Activated CD4-positive, alpha-beta T cell treated with anti-CD3 and anti-CD28 coated beads, Interleukin-2, amount 50 U/mL, for 48 hours (primary cell): ENCODE measurements at places on chromosomes 1 and 21.

DNA sequence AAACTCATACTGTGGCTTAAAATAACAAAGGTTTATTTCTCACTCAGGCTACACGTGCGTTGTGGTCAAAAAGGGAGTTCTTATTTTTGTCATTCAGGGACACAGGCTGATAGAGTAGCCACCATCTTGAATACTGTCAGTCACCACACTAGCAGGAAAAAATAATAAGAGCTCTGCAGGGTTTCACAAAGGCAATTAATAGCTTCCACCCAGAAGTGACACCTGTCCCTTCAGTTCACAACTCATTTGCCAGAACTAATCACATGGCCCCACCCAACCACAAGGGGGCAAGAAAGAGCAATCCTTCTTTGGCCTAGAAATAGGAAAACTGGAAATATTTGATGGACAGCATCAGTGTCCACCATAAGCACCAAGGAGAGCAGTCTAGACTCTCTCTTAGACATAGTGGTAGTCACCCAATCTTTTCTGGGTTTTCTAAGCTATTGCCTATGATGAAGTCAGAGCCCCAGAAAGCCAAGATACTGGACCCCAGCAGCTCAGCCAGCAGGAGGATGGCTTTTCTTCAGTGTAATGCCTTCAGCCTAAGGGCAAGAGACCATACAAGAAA is 8.2 kb downstream of the HAPLN2 start:
- peak; percentile 33 for DNase-seq

DNA sequence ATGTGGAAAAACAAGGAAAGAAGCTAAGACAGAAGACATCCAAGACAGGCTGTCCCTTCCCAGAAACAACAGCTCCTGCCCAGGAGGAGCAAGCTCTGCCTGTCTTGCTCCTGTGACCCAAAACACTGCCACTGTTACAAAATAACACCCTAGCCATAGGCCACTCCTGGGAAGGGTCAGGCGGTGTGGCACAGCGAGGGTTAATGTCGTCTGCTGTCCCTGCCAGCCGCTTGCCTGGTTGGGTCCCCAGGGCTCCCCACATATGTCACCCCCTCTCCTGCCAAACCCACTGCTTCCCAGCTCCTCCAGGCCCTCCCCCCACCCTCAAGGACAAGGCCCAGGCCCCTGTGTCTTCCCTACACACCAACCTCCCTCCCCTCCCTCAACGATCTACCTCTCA is 3.9 kb upstream of the NHLH1 start:
- DNase-seq, result no peak

GRCh38 chr1:59162665-59163064 is 134.2 kb upstream of the FGGY start:
- no peak for DNase-seq

DNA sequence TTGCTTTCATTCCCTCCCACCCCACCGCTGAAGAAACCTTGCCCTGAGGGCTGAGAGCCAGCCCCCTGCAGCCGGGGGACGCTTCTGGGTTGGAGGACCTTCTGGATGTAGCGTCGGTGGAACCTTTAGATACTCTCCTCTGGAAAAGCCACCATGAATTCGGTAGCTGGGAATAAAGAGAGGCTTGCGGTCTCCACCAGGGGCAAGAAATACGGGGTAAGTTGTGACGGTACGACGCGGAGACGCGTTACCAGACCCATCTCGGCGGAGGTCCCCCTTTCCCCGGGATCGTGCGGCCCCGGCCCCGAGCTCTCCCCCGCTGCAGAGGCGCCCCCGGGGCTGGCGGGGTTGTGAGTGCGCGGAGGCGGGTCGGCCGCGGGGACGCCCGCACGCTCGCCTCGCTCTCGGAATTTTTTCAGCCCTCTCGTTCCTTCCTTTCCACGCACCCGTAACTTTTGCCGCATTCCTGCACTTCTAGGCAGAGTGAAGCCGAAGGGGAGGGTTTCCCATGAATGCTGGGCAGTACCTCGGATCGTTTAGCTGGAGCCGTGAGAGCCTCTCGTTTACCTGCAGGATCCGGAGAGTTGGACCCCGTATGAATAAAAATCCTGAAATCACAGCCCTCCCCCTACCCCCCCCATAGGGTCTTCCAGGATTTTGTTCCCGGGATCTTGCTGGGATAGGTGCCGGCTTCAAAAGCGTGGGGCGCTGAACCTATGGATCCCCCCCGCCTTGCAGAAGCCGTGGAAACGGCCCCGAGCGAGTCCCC is 671 bp downstream of the KIF26B start:
- DNase-seq, result peak; percentile 11

DNA sequence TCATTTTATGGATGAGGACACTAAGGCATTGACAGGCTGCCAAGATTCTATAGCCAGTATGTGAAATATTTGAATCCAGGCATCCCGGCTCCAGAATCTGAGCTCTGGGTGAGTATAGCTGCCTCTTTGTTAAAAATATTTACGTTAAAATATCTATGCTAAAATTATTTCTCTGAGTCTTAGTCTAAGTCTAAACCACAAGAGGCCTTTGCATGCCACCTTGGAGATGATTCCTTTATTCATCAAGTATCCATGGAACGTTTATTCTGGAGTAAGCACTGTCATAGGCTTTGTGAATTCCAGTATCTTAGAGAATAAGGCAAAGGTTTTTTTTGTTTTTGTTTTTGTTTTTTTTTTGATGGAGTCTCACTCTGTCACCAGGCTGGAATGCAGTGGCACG is 116.4 kb downstream of the GREM2 start:
- no peak for DNase-seq
